ENCODE measurements at places on chromosomes 4 and X.

DNA sequence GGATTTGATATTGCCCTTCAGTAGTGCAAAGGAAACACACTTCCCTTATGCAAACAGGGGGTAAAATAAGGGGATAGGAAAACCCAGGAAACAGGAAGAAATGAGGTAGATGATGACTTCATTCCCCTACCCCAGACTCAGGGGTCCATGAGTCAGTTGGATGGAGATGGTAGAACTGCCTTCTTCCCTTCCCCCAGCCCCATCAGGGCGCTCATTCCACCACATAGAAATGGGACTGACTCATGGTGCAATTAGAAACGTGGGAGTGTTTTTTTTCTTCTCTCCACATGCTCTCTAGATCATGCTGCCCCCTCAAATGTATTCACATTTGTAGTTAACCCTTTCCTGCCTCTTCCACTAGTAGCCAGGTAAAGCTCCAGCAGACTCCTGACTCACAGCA, 23.1 kb upstream of the ARMCX2 start:
- no peak for DNase-seq

DNA sequence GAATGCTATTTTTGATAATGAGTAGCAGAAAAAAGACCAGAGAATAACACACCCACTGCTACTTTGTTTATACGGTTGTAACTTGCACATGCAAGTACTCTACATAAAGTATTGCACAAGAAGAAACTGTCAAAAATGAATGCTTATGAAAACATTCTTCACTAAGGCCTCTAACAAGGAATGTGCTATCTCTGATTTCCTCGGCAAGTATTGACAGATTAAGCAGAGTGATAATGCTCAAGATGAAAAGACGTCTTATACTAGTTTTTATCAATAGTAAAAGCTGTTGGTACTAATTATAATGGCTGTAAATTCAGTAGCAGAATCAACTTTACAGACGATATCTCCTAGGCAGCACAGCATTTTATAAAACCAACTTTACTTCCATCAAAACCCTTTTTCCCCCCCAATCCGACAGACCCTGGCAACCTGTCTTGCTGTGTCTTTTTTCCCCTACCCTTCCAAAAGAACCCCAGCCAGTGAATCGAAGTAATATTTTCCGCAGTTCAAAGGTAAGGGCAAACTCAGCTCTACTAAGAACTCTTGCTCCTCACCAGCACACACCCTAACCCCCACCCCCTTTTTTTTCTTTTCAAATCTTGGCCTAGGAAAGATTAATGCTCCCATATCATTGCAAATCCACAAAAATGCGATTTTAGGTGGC, 1.5 kb downstream of the FRYL start:
- peak; percentile 20 for DNase-seq

DNA sequence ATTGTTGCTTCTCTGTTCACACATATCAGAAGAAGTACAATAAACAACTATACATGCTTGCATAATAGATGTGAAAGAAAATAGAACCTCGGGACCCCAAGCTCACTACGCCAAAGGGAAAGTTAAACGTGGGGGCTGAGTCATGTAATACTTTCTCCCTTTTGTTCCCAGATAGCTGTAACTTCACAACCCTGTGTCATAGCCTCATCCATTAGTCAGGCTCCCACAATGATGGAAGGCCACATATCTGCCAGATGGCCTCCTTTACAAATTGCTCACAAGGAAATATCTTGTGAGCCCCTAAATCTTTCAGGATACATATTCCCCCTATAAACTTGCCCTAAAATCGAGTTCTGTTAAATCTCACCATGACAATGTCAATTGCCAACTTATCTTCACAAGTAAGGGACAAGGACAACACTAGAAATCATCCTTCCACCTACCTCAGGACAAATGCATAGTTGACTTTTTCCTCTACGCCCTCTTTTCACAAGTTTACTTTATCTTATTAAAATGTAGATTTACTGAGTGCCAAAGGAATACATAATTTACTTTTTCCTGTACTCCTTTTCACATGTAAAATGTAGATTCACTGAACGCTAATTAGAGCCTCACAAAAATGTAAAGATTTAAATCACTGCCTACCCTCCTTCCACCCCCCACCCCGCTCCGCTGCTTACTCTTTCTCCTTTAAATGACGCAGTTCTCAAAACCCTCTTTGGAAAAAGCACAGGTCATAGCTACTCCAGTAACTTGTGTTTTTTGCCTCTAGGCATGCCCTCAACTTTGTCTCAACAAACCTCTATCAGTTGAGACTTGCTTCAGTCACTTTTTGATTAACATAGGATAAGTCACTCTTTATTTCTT, 477.1 kb downstream of the DTHD1 start:
- DNase-seq = no peak

- DNase-seq = no peak
Observed at GRCh38 chr4:42641656-42642055, 15.2 kb downstream of the ATP8A1 start.

GRCh38 chr4:155761916-155762315, 3.1 kb downstream of the GUCY1B1 start:
- DNase-seq = no peak

GRCh38 chr4:185682236-185682635, 129.8 kb downstream of the SORBS2 start:
- DNase-seq = no peak

- DNase-seq = peak; percentile 54
Observed at GRCh38 chrX:151151665-151152267, 24.6 kb upstream of the GPR50 start.

- DNase-seq = no peak
Observed at GRCh38 chr4:93776386-93777080, 52.0 kb upstream of the ATOH1 start.

GRCh38 chr4:10315638-10316037, 141.6 kb downstream of the ZNF518B start:
- no peak for DNase-seq

GRCh38 chr4:71300964-71301363, 37.9 kb upstream of the SLC4A4 start:
- DNase-seq = no peak

DNA sequence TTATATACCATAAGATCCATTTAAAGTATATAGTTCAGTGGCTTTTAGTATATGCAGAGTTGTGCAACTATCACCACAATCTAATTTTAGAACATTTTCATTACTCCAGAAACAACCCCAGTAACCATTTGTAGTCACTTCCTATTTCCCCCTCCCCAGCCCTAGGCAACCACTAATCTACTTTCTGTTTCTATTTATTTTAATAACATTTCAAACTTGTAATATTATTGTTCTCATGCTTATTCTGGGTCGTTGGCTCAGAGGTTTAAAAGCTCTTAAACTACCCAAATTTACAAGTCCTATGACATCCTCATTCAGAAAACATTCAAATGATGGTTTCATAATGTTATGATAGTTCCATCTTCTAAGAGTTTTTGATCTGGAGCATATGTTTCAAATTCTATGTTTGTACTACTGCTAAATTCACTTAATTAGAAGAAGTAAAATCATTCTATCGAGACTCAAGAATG, 18.4 kb downstream of the XIAP start:
- no peak for DNase-seq

GRCh38 chrX:49282647-49283011, 13.0 kb downstream of the PPP1R3F start:
- no peak for DNase-seq

GRCh38 chrX:133910539-133910938, 74.9 kb downstream of the GPC3 start:
- no peak for DNase-seq

- DNase-seq = no peak
Observed at GRCh38 chrX:55107262-55107661, 18.4 kb downstream of the PAGE2 start.

DNA sequence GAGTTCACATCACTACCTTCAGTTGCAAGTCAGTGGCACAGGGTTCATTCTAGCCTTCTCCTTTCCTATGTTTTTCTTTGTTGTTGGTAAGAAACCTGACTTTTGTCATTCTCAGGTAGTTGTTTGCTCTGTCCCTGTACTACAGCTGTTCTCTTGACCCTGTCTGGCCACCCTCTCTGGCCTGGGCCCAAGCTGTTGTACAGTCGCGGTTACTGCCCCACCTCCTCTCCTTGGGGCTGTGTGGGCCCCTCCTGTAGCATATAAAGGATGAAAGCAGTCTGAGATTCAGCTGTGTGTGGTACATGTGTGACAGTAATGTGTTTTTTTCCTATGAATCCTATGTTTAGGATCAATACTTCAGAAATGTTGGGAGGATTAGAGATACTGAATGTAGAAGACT, 12.5 kb downstream of the MOB1B start:
- DNase-seq = no peak

DNA sequence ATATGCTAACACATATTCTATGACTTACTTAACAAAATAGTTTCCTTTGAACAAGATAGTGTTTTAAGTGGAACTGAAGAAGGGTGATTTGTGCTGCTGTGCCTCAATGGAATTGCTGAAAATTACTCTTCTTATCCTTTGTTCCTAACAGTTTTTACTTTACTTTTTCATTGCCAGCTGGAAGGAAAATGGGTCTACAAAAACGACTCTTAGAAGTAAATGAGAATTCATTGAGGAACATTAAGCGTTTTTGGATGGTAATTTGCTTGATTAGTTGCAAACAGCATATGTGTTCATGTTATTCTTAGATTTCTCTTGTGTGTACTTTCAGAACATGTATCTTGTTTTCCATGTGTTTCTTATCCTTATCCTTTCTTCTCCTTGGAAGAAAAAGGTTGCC, 170.4 kb upstream of the VEGFC start:
- no peak for DNase-seq

DNA sequence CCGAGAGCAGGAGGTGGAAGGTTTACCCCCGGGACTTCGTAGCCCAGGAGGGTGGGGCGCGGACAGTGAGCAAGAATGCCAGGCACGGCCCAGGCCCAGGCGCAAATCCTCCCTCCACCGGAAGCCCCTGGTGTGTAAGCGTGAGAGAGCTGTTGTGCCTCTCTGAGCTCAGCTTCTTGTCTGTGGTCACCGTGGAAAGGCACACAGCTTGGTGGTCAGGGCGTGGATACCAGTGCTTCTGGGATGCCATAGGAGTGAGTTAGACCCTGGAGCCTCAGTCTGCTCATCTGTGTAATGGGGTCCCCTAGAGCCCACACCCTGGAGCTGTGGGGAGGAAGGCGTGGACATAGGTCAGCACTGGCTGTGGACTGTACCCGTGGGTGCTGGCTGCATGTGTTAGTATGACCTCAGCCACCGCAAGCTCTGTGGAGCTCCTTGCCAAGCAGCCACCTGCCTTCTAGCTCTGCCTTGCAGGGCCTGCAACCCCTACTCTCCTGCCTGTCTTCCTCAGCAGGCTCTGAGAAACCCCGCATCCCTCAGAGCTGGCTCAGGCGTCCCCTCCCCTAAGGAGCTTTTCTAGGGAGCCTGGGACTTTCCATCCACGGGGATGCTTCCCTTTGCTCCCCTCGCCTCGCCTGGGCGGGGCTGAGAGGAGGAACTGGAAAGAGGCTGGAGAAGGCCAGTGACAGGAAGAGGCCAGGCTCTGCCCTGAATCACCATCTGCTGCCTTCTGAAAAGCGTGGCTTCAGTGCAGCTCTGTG, 28.0 kb upstream of the AFAP1 start:
- no peak for DNase-seq

GRCh38 chrX:22758807-22759481, 240.8 kb upstream of the DDX53 start:
- no peak for DNase-seq

DNA sequence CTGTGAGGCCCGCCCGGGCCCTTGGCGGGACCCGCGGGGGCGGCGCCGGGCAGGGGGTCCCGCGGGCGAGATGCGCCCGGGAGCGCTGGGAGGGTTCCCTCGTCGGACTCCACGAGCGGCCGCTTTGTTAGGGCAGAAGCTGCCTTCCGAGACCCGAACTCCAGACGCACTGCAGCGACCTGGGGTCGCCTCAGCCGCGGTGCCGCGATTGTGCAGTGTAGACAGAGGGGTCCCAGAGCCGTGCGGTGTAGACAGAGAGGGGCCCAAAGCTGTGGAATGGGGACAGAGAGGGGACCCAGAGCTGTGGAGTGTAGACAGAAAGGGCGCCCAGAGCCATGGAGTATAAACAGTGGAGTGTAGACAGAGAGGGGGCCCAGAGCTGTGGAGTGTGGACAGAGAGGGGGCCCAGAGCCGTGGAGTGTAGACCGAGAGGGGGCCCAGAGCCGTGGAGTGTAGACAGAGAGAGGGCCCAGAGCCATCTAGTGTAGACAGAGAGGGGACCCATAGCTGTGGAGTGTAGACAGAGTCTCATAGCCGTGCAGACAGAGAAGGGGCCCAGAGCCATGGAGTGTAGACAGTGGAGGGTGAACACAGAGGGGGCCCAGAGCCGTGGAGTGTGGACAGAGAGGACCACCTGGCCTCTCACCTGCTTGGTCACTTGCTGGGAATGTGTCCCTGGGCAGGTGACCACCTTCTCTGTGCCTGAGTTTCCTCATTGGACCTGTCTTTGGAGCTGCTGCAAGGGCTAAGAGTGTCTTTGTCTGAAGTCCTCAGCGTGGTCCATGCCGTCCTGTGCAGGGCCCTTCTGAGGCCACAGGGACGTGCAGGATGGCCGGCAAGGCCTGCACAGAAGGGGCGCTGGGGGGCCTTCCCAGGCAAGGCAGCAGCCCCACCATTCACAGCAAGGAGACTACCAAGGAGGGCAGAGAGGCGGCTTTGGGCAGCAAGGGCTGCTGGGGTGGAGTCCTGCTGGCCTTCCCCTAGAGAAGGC, 875 bp downstream of the RGS12 start:
- peak; percentile 59 for DNase-seq

DNA sequence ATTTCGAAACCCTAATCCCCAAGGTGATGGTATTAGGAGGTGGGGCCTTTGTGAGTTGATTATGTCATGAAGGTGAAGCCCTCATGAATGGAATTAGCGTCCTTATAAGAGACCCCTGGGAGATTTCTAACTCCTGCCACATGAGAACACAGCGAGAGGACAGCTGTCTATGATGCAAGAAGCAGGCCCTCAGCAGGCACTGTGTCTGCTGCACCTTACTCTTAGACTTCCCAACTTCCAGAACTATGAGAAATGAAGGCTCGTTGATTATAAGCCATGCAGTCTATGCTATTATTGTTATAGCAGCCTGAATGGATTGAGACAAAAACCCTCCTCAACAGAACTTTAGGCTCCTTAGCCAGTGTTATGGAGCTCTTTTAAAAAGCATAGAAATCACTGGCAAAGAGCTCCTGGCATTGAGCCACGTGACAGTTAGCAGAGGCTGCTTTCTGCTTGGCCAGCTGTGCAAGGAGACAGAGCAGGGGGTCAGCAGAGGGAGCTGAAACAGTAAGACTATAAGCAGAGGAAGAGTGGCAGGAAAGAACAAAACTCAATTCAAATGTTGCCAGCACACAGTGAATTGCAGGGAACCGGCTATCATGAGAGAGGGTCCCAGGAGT, 219.2 kb upstream of the FAT1 start:
- peak; percentile 85 for DNase-seq

- DNase-seq = no peak
Observed at GRCh38 chr4:10611673-10612072, 72.9 kb downstream of the CLNK start.

DNA sequence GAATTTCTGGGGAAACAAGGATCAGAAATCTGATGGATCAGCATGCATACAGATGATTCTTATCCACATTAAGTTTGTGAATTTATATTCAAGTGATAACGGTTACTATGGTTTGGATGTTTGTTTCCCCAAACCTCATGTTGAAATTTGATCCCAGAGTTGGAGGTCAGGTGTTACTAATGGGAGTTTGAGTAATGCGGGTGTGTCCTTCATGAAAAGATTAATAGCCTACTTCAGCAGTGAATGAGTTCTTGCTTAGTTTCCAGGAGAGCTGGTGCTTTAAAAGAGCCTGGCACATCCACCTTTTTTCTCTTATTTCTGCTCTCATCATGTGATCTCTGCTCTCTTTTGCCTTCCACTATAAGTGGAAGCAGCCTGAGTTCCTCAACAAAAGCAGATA, 712.4 kb downstream of the IL1RAPL1 start:
- DNase-seq = no peak

- DNase-seq = no peak
Observed at GRCh38 chrX:152245213-152245612, 106.8 kb upstream of the MAGEA10 start.

- DNase-seq = no peak
Observed at GRCh38 chrX:39409246-39409917, 608.1 kb downstream of the MID1IP1 start.

Data from spinal cord (tissue), 10 donors.